ENCODE measurements at places on chromosomes 16 and 17. TPM values are rescaled to one million over a fixed set of nuclear protein-coding genes. Genes with fewer than 3 reads are reported as not detected.

ESRP2 gene
- 87.1 TPM for total RNA-seq

HELZ gene
- 24.4 TPM for total RNA-seq

OTOA gene
- not detected for total RNA-seq

KCNJ18 gene
- 2.0 TPM for total RNA-seq

MFAP4 gene
- total RNA-seq: 65.7 TPM

DNA sequence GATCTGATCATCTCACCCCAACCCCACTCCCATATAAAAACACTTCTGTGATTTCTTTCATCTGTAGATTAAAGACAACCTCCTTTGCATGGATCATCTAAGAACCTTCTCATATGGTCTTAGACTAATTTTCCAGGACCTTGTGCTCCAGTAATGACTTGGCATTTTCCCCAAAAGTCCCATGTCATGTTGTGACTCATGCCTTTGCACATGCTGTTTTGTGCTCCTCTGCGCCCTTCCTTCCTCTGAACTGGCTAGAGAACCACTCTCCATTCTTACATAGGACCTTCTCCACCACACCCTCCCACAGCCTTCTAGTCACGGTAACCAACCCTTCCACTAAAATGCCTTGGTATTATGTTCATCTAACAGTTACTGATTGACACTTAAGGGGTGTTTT lies 99.5 kb upstream of the AXIN2 start:
- no peak for DNase-seq

DNA sequence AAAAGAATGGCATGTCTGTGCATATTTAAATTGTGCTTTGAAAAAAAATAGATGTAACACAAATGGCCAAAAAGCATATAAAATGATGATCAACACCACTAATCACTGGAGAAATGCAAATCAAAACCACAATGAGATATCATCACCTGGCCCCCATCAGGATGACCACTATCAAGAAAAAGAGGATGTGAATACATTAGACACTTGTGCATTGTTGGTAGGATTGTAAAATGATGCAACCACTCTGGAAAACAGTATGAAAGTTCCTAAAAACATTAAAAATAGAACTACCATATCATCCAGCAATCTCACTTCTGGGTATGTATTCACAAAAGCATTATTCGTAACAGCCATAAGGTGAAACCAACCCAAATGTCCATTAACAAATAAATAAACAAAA lies 91.5 kb downstream of the SPAG9 start:
- no peak for DNase-seq

- no peak for DNase-seq
Observed at GRCh38 chr17:39665642-39666224, 584 bp downstream of the TCAP start.

DNA sequence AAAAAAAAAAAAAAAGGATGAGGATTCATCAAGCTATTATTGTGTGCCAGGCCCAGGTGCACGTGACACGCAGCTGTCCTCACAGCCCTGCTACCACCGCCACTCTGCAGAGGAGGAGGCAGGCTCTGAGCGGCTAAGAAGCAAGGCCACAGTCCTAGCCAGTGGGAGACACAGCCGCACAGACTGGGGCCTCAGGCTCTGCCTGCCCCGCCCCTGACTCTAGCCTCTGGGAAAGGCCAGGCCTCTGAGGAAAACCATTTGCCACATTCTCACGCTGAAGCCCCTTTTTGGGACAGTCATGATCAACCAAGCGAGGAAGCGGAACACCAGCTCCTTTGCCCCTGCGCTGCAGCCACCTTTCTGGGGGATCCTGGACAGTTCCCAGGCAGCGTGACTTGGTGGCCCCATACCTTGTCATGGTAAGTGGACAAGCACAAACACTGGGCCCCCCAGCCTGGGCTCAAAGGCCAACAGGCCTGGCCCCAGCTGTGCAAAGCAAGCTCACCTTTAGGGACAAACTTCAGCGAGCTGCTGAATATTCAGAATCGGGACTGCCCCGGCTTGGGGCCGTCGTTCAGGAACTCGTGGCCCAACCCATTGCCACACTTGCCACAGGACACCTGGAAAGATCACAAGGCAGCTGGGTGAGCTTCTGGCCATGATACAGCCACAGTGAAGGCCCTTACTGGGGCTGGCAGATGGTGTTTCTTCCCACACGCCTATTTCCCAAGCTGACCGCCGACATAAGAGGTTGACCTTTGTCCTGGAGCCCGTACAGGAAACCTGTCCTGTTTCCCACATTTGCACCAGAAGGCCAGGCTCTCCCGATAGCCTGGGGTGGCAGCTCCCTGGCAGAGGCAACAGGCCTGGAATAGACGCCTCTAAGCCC lies 2.5 kb downstream of the MSRB1 start:
- DNase-seq: no peak

DNA sequence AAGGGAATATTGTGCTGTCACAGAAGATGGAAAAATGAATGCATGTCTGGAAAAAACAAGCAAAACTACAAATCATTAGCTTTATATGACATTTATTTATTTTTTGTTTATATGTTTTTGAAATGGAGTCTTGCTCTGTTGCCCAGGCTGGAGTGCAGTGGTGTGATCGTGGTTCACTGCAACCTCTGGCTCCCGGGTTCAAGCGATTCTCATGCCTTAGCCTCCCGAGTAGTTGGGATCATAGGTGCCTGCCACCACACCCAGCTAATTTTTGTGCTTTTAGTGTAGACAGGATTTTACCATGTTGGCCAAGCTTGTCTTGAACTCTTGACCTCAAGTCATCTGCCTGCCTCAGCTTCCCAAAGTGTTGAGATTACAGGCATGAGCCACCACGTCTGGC lies 8.5 kb downstream of the NDE1 start:
- DNase-seq: no peak

GRCh38 chr16:81237282-81237681 lies 1.2 kb upstream of the BCO1 start:
- DNase-seq: no peak

DNA sequence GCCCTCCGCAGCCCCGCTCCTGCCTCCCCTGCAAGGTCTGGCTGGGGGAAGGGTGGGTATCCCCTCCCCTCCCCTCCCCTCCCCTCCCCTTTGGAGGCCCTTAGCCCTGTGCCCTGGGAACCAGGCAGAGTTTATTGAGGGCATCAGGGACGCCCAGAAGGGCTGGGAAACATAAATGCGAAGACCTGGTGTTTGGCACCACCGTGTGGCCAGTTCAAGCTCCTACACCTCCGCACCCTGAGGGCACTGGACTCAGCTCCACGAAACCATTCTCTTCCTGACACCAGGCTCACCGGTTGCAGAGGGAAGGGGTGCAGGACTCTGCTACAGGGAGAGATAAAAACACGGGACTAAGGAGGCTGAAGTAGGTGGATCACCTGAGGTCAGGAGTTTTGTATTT lies 1.0 kb upstream of the AIPL1 start:
- DNase-seq: no peak

DNA sequence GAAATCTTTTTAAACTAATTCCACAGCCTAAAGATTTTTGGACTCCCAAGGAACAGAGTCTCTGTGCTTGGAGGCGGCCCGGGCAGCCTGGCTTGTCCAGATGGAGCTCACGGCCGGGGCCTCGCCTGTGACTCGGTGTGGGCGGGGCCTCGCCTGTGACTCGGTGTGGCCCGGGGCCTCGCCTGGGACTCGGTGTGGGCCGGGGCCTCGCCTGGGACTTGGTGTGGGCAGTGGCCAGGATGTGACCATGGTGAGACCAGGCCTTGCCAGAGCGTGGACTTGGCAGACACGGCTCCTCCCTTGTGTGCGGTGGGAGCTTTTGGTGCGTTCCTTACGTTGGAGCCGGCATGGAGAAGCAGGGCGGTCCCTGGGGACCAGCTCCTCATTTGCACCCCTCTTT lies 92.3 kb downstream of the METRNL start:
- peak; percentile 79 for DNase-seq

DNA sequence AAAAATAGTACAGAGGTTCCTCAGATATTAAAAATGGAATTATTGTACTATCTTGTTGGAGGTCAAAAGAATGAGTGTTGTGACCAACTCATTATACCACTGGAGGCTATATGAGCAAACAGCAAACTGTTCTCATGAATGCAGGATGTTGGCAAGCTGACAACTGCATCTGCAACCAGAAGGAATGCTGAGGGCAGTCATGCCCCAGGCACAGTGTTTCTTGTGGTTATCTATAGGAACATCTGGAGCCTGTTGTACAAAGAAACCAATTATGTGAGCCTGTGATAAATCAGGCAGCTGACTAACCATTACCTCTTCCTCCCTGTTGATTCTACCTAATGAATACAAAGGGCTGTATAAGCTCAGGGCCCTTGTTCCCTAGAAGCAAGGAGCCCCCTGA lies 2057.1 kb downstream of the TP53TG3F start:
- no peak for DNase-seq

DNA sequence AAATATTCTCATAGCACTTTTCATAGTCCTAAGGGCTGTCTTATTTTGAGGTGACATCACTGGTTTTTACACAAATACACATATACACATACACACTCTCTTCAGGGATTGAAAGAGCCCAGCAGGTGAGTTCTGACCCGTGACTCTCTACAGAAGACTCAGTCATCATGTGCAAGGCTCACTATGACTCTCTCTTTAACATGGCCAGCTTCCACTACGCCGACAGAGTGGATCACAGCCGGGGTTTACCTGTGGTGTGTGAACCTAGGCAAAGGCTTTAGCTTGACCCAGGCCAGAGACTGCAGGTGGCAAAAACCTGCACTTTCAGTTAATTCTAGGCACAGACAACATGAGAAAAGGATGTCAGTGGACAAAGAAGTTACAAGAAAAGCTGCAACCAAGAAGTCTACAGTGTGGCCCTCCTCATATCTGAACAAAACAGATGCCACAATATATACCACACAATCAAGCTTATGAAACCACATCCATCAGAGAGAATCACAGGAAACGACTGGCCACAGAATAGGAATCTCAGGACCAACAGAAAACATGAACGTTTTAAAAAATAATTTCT lies 56.5 kb downstream of the CYTH1 start:
- DNase-seq: no peak

GRCh38 chr17:33140413-33141099 lies 148.9 kb downstream of the SPACA3 start:
- DNase-seq: no peak

DNA sequence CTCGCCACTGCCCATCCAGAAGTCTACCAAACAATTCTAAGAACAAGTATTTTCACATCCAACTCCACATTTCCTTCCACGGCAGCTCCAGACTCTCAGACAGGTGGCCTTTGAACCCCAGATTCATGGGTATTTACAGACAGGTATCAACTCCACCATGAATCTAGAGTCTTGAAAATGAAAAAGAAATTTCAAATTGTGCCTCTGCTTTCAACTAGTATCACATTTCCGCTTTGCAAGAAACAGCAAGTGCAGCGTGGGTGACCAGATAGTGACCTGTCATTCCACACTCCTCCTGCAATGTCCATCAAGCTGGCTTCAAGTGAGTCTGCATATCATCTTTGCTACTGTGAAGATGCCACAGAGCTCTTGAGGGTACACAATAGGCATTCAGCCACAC lies 232.4 kb upstream of the RPL38 start:
- no peak for DNase-seq

DNA sequence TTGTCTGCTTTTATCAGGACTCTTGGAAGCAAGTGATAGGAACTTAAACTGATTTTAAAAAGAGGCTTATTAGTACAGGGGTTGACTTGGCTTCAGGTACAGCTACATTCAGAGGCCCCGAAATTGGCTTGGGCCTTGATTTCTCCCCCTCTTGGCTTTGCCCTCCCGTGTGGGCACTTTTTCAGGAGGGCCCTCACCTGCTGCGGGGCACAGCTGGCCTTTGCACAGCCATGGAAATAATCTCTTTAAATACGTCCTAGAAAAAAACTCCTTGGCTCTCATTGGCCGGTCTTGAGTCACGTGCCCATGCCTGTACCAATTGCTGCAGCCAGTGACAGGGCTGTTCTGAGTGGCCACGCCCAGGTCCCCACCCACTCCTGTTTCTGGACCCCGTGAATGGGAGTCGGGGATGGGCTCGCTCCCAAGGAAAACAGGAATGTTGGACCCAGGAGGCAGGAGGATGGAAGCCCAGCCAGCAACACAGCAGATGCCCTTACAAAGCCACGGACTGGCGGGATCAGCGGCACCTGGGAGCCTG lies 15.0 kb downstream of the CA5A start:
- DNase-seq: no peak

DNA sequence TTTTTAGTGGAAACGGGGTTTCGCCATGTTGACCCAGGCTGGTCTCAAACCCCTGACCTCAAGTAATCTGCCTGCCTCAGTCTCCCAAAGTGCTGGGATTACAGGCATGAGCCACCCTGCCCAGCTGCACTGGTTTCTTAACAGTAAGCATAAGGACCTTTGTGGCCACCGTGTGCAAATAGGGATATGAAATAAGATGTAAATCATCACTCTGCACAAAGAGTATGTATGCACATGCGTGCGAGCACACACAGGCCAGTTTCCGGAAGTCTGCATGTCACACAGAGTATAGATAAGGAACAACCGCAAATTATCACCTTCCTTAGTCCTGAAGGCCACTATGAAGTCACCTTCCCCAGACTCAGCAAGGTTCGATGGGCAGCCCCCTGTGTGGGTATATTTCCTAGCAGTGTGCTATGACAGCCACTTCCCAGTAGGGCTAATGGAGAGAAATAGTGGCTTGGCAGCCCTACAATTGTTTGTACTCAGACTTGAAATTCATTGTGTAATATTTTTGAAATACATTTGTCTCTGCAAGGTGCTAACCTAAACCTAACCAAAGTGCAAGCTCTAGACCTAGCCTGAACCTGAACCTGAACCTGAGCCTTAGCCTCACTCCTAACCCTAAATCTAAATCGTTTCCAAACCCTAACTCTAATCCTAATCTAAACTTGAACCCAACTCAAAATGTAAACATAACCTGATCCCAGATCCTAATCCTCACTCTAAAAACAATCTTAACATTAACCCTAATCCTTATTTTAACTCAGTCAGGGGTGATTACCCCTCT lies 48.4 kb upstream of the SKAP1 start:
- no peak for DNase-seq

DNA sequence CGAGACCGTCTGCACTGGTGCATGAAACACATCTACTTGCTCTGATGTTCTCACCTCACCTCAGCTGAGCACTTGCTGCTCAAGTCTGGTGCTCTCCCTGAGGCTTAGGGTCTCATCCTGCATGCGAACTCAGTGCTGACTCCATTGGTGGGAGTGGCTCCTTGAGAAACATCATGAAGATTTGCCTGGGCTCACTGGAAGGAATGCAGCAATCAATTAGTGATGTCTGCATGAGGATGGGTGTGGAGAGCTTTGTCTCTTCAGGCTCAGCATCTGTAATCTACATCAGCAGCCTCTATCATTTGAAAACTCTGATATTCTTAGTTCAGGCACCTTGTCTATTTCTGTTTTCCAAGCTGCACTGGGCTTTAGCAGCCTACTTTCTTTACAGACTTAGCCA lies 204.4 kb downstream of the IRF8 start:
- DNase-seq: peak; percentile 28

- no peak for DNase-seq
Observed at GRCh38 chr16:13839577-13839976, 80.4 kb upstream of the ERCC4 start.

Data from lower leg skin (tissue), 4 donors.